ENCODE measurements at places on chromosomes 4 and X.

DNA sequence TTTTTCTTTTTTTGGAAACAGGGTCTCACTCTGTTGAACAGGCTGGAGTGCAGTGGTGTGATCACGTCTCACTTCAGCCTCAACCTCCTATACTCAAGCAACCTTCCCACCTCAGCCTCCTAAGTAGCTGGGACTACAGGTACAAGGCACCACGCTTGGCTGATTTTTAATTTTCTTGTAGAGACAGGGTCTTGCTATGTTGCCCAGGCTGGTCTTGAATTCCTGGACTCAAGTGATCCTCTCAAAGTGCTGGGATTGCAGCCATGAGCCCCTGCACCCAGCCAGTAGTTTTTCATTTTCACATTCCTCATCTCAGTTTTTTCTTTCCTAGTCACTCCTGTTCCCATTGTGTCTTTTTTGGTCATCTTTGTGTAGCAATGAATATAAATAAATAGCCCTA, 11.1 kb downstream of the USO1 start:
- no peak for DNase-seq
- peaks cover 6% of the 10 kb centered on the region for H3K36me3 ChIP-seq
- H3K27me3 ChIP-seq = no peaks in the 10 kb centered on the region
- H3K4me1 ChIP-seq = no peaks in the 10 kb centered on the region
- H3K27ac ChIP-seq = no peak overlapping the region

DNA sequence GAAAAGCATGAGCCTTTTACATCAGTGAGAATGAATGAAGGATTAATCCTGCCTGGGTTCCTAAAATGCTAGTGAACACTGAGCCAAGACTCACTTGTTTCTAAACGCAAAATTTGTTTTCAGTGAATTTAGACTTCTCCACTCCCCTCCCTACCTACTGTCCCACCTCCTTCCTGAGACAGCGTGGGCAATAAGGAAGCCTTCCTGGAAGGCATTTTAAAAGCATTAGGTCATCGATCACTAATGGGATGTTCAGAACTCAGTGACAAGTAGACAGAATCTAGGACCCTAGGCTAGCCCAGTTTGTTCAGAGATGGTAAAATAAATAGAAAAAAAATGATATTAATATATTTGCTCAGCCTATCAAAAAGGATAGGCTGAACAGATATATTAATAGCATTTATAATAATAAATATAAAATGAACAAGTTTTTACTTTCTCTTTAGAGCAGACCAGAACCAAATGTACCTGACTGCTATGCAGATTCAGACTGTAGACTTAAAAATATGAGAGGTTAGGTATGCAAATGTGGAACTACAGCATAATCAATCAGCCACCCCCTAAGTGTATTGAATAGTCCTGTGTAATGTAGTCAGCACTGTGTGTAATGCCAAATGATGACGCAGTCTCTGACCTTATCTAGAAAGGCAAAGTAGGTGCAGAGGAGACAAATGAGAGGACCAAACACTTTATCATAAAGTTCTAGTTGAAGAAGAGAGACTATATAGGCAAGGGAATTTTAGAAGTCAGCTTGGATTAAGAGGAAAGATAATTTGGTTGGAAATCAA, 331.1 kb downstream of the GPAT3 start:
- no peaks in the 10 kb centered on the region for H3K36me3 ChIP-seq
- no peak overlapping the region for H3K4me3 ChIP-seq
- no peaks in the 10 kb centered on the region for H3K27me3 ChIP-seq
- no peaks in the 10 kb centered on the region for H3K4me1 ChIP-seq
- no peak overlapping the region for H3K27ac ChIP-seq

DNA sequence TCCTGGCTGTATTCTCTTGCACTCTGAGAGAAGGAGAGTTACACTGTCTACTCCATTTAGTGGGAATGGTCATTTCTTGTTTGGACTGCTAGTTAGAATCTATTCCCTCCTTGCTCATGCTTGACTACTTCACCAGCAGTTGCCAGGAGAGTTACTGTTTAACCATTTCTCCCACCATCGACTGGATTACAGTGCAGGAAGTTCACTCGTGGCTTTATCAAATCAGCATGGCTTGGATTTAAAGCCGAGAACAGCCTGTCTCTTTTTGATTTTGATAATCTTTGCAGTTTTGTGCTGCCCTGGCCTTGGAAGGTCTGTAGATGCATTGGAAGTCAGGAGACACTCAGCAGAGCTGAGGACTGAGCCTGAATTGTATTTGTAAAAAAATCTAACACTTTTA, 3.2 kb downstream of the GBA3 start:
- no peaks in the 10 kb centered on the region for H3K27me3 ChIP-seq
- no peaks in the 10 kb centered on the region for H3K4me1 ChIP-seq
- no peak overlapping the region for H3K27ac ChIP-seq
- no peak for DNase-seq
- no peaks in the 10 kb centered on the region for H3K36me3 ChIP-seq

GRCh38 chr4:98501383-98501782, 157.0 kb downstream of the TSPAN5 start:
- no peak for DNase-seq
- peaks cover 7% of the 10 kb centered on the region for H3K36me3 ChIP-seq
- no peaks in the 10 kb centered on the region for H3K27me3 ChIP-seq
- no peaks in the 10 kb centered on the region for H3K4me1 ChIP-seq

- no peak overlapping the region for H3K27ac ChIP-seq
- H3K4me3 ChIP-seq = no peak overlapping the region
- H3K36me3 ChIP-seq = no peaks in the 10 kb centered on the region
- H3K27me3 ChIP-seq = no peaks in the 10 kb centered on the region
- peaks cover 6% of the 10 kb centered on the region for H3K4me1 ChIP-seq
These were observed 39.3 kb upstream of the SPINK2 start for GRCh38 chr4:56860781-56861180.

GRCh38 chr4:140675599-140676231, 80.5 kb downstream of the TBC1D9 start:
- no peak for DNase-seq
- no peak overlapping the region for H3K4me3 ChIP-seq
- H3K27me3 ChIP-seq = no peaks in the 10 kb centered on the region
- H3K27ac ChIP-seq = no peak overlapping the region
- H3K4me1 ChIP-seq = no peaks in the 10 kb centered on the region
- H3K36me3 ChIP-seq = peaks cover 31% of the 10 kb centered on the region

DNA sequence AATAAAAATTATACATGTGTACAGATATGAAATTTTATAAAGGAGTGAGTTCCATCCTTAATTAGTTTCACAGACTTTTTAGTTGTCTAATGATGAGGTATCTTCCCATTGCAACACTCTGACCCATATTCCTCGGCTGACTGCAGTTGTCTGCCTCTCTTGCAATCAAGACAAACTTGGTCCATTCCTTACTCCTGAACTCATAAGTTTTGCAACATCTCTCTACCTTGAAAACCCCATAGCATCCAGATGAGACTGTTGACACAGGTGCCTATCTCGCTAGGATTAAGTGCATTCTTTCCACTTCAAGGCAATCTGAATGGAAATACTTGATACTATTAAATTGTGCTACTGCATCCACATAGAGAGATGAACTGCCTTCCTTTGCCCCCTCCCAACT, 2.3 kb downstream of the XKRX start:
- H3K4me1 ChIP-seq = peaks cover 3% of the 10 kb centered on the region
- no peaks in the 10 kb centered on the region for H3K36me3 ChIP-seq
- no peak for DNase-seq

DNA sequence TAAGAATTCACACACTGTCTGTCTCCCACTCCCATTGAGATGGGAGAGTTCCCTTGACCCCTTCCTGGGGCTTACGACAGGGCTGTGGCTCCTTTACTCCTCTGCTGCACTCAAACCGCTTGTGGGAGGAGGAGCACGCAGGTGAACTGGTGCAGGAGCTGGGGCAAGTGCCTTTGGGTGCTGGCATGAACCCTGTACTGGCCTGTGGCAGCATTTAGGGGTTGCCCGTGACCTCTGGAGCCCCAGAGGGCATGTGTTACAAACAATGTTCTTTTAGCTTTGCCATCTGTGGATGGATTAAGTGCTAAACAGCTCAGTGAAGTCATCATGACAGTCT, 21.8 kb upstream of the FTHL17 start:
- no peak overlapping the region for H3K4me3 ChIP-seq
- no peak overlapping the region for H3K27ac ChIP-seq
- H3K36me3 ChIP-seq = no peaks in the 10 kb centered on the region
- H3K4me1 ChIP-seq = no peaks in the 10 kb centered on the region
- peaks cover 6% of the 10 kb centered on the region for H3K27me3 ChIP-seq

DNA sequence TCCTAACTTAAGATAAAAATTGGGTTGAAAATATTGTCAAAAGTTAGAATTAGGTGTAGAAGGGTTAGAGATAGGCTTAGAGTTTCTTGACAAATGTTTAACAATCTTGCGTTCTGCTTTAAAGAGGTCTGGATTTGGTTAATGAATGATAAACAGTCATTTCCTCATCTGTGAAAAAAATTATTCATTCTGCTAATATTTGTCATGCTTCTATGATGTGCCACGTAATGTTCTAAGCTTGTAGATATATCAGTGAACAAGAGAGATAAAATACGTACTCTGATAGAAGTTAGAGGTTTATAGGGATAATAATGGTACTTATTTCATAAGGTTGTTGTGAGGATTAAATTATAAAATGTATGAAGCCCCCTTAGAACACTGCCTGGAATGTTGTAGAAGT, 443.0 kb upstream of the GALNT7 start:
- H3K27ac ChIP-seq = no peak overlapping the region
- no peak for DNase-seq
- no peaks in the 10 kb centered on the region for H3K27me3 ChIP-seq
- H3K4me3 ChIP-seq = no peak overlapping the region

- no peaks in the 10 kb centered on the region for H3K36me3 ChIP-seq
- no peak overlapping the region for H3K4me3 ChIP-seq
- no peak for DNase-seq
- H3K4me1 ChIP-seq = no peaks in the 10 kb centered on the region
- no peaks in the 10 kb centered on the region for H3K27me3 ChIP-seq
These were observed 413.3 kb downstream of the CCSER1 start for GRCh38 chr4:90540536-90540935.

GRCh38 chr4:117596917-117597480, 437.3 kb upstream of the NDST3 start:
- no peak for DNase-seq
- no peak overlapping the region for H3K4me3 ChIP-seq

- no peaks in the 10 kb centered on the region for H3K36me3 ChIP-seq
- H3K4me3 ChIP-seq = no peak overlapping the region
These were observed 49.5 kb downstream of the HS6ST2 start for GRCh38 chrX:132908891-132909290.

DNA sequence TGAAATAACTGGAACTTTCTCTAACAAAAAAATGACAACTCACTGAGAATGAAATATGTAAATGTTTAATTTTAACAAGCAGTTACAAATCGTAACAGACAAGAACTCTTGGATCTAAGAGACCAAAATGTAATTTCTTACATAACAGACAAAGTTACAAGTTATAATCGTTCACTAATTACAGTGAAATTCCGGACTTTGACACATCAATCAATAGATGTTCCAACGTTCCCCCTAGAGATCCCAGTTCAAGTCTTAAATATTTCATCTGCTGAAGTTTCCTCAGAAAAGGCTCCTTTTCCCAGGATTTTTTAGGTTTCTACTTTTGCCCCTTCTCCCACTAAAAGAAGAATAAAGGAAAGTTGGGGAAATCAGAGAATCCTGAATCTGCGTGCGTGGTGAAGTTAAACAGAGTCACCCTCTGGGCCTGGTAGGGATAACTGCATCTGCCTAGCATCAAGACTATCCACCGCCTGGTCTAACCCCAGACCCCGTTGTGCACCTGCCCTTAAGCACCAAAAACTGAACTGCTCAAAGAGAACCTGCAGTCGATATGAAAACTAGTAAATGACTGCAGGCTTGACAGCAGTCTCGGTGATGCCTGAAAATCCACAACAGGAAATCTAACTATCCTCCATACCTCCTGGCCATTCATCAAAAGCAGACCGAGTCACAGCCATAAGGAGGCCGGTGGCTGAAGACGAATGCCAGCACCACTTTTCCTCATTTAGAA, 2.3 kb downstream of the IRF2 start:
- peaks cover 20% of the 10 kb centered on the region for H3K4me1 ChIP-seq
- peaks cover 6% of the 10 kb centered on the region for H3K36me3 ChIP-seq
- peak; percentile 36 for DNase-seq
- H3K27me3 ChIP-seq = no peaks in the 10 kb centered on the region
- peak overlapping the region; percentile 92 for H3K27ac ChIP-seq
- H3K4me3 ChIP-seq = peak overlapping the region; percentile 95

DNA sequence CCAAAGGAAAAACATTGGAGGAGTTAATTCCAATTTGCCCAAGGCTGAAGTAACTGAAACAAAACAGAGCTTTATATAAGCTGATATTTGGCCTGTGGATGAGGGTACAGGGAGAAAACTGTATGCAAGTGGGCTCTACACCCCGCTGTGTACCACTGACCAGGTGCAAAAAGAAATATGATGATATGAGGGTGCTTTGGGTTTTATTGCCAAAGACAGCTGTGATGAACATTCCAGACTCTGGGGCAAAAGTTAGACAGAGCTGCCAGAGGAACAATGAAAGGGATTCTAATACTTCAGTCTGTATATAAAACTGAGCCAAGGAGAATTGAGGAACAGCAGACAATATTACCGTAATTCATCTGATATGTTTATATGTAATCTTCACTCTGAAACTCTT, 117.4 kb downstream of the MID1 start:
- no peaks in the 10 kb centered on the region for H3K36me3 ChIP-seq
- H3K4me1 ChIP-seq = peaks cover under 1% of the 10 kb centered on the region
- no peak overlapping the region for H3K4me3 ChIP-seq
- peak; percentile 50 for DNase-seq
- no peak overlapping the region for H3K27ac ChIP-seq

DNA sequence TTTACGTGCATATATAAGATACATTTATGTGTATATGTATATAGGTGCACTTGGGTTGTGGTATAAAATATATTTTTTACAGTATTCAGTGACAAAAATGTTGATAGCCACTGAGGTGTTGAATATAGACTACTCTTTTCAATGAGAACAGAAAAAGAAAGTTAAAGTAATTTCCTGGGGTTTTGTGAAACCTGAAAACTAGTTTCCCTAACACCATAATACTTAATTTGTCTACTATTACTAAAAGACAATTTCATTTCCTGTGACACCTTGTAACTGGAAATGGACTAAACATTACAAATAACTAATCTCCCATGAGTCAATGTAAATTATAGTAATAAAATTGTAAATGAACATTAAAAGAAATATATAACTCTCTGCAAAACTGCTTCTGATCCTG, 32.0 kb upstream of the MAP9 start:
- no peaks in the 10 kb centered on the region for H3K36me3 ChIP-seq
- H3K27ac ChIP-seq = no peak overlapping the region
- H3K4me3 ChIP-seq = no peak overlapping the region
- H3K27me3 ChIP-seq = no peaks in the 10 kb centered on the region
- H3K4me1 ChIP-seq = no peaks in the 10 kb centered on the region

- DNase-seq = no peak
- H3K27ac ChIP-seq = no peak overlapping the region
- H3K36me3 ChIP-seq = no peaks in the 10 kb centered on the region
- peaks cover 3% of the 10 kb centered on the region for H3K27me3 ChIP-seq
- H3K4me3 ChIP-seq = no peak overlapping the region
- no peaks in the 10 kb centered on the region for H3K4me1 ChIP-seq
These were observed 3.9 kb upstream of the VAMP7 start for GRCh38 chrX:155877288-155877687.

- no peak for DNase-seq
- no peaks in the 10 kb centered on the region for H3K4me1 ChIP-seq
- H3K4me3 ChIP-seq = no peak overlapping the region
- no peaks in the 10 kb centered on the region for H3K27me3 ChIP-seq
These were observed 1039.7 kb downstream of the RAPGEF2 start for GRCh38 chr4:160142579-160142978.

All from muscle of leg (tissue), 16 donors.